ENCODE measurements at places on chromosomes 4 and X. TPM values are rescaled to one million over a fixed set of nuclear protein-coding genes. Genes with fewer than 3 reads are reported as not detected.

BEND4 gene
- total RNA-seq: 0.43 TPM

FGG gene
- not detected for total RNA-seq

SLC25A43 gene
- total RNA-seq: 13.6 TPM

PNCK gene
- 16.5 TPM for total RNA-seq

FRAS1 gene
- 9.9 TPM for total RNA-seq

TACR3 gene
- total RNA-seq: not detected

BCORL1 gene
- 7.2 TPM for total RNA-seq

GALNT7 gene
- 94.5 TPM for total RNA-seq

GPRASP2 gene
- 0.58 TPM for total RNA-seq

CORIN gene
- total RNA-seq: not detected

ERVMER34-1 gene
- not detected for total RNA-seq

TSPAN5 gene
- total RNA-seq: 9.6 TPM

CXorf65 gene
- not detected for total RNA-seq

PRDM5 gene
- total RNA-seq: 64.7 TPM

Data from stomach (tissue), 19 donors.